ENCODE measurements at places on chromosomes 11 and 22.

GRCh38 chr11:14393129-14393528 is 34.1 kb upstream of the RRAS2 start:
- DNase-seq, result no peak

- DNase-seq, result peak; percentile 79
Observed at GRCh38 chr11:100632941-100633452, 54.1 kb upstream of the ARHGAP42 start.

DNA sequence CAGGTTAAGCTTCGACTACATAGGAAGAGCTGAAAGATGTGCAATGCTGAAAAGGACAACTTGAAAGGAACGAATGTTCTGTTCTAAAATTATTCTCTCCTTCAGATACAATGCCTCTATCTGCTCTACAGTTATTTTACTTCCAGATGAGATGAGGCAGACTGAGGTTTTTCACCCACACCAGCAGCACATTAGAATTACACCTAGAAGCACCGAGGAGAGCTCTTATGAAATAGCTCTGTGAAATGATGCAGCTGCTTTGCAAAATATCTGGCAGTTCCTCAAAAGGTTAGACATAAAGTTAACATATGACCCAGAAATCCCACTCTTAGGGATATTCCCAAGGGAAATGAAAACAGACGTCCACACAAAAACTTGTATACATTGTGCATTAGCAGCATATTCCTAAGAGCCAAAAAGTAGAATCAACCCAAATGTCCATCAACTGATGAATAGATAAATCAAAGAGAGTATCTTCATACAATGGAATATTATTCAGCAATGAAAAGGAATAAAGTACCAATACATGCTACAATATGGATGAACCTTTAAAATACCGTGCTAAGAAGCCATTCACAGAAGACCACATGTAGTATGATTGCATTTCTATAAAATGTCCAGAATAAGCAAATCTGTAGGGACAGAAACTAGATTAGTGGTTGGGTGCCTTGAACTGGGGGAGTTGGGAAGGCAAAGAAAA is 34.5 kb downstream of the WT1 start:
- no peak for DNase-seq

GRCh38 chr11:78731027-78731426 is 156.4 kb upstream of the NARS2 start:
- no peak for DNase-seq

DNA sequence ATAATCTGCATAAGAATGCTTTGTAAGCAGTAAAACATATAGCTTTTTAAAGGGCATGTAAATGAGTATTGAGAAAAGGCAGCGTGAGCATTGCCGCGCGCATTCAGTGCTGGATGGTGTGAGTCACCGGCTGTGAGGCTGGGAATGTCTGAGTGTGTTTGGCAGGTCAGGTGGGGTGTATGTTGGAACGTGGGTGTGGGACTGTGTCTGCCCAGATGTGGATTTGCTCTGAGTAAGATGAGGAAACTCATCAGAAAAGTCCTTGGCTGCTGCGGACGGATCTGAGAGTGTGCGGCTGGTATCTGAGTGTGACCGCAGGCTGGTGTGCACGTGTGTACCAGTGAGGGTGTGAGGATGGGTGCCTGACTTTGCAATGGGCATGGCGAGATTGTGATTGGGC is 66.2 kb upstream of the NECTIN1 start:
- peak; percentile 26 for DNase-seq

- no peak for DNase-seq
Observed at GRCh38 chr11:123431619-123432018, 1.6 kb downstream of the GRAMD1B start.

GRCh38 chr22:49934160-49934890 is 15.9 kb downstream of the CRELD2 start:
- peak; percentile 34 for DNase-seq

DNA sequence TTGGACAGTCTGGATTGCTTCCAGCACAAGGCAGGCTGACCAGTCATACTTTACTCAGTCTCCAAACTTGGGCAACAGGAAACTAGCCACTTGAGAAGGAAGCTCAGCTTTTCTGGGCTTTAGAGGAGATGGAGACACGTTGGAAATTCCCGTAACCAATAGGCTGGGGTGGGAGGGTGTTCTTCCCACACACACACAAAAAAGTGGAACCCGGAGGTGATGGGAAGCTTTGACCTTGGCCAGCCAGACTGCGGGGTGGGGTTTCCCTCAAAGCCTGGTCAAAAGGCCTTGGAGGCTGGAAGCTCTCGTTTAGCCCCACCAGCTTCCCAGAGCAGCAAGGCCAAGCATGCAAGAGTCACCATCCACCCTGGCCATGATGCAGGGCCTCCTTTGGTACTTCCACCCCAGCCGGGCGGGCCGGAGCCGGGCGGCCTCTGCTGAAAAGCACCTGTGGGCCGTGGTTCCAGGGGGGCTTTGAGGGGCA is 126.2 kb downstream of the BCR start:
- DNase-seq, result no peak

- DNase-seq, result peak; percentile 11
Observed at GRCh38 chr22:25621986-25622385, 57.5 kb downstream of the GRK3 start.

DNA sequence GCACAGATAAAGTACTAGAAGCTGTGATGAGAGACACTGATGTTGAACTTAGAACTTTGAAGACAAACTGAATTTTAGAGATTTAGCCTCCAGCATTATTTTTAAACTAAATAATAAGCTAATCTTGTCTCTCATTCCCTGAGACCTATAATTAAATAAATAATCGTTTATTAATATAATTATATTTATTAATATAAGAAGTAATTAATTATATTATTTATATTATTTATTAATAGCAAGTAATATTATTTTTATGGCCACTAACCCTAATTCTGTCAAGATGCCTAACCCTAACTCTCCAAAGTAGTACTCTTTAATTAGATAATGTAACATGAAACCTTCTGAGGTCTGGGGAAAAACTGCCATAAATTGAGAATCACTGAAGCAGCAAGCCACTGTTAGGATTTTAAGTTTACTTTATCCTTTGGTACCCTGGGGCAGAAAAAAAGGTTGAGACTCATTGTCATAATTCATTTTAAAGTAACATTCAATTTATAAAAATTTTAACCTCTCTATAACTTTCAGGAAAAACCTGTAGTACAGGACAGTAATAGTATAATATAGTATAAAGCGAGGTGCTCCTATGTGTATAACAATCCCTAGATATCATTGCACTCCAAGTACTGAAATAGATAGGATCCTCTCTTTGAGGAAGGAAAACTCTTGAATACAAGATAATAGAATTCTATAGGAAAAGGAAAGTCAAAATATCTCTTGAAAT is 85.4 kb downstream of the TTC28 start:
- peak; percentile 20 for DNase-seq

GRCh38 chr11:10632483-10632882 is 61.1 kb downstream of the IRAG1 start:
- DNase-seq, result no peak

DNA sequence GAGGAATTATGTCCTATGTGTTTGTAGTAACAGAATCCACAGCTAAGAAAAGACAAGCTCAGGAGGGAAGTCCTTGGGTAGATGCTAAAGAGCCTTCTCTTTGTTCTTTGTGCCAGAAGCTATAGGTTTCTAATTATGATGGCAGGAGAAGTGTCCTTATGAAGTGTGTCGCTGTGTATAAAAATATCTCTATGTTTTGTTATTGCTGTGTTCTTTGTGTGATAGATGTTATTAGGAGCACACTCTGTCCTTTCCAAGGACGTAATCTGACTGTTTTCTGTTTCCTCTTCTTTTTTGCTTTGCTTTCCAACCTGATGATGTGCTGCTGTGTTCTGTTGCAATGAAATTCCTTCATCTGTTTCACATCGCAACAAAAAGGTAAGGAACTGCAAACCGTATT is 171.9 kb downstream of the NCAM1 start:
- DNase-seq, result no peak

DNA sequence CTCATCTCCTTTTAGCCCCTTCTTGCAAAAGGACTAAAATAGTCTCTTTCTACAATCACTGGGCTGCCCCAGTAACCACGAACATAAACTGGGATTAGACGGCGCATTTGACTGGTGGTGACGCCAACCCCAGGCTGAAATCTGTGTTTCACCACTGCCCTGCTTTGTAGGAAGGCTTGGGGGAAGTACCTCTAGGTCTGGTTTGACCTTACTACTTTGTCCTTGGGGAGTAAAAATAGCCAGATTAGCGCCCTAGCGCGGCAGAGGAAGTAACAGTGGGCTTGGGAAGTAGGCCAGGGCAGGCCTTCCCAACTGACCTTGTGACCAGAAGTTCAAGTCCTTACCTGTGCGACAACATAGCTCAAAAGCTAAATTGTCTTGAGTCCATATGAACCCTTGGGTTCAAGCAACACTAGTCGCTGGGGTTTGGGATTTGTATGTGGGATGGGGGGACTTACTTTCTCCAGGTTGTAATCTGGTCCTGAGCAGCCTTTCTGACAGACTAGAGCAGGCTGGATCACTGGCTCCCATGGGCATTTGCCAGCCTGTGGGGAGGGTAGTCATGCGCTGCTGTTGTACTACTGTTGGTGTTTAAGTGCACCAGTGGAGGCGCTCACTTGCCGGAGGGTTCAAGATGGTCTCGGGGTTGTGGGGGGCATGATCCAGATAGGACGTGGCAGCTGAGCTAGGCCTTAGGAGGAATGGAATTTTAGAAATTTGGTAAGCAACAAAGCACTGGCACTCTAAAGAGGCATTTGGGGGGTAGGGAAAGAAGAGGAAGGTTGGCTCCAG is 953 bp upstream of the PACS1 start:
- peak; percentile 37 for DNase-seq

- peak; percentile 71 for DNase-seq
Observed at GRCh38 chr22:49930596-49931412, 12.4 kb downstream of the CRELD2 start.

- DNase-seq, result peak; percentile 78
Observed at GRCh38 chr11:72141066-72141465, 5.5 kb downstream of the FOLR3 start.

DNA sequence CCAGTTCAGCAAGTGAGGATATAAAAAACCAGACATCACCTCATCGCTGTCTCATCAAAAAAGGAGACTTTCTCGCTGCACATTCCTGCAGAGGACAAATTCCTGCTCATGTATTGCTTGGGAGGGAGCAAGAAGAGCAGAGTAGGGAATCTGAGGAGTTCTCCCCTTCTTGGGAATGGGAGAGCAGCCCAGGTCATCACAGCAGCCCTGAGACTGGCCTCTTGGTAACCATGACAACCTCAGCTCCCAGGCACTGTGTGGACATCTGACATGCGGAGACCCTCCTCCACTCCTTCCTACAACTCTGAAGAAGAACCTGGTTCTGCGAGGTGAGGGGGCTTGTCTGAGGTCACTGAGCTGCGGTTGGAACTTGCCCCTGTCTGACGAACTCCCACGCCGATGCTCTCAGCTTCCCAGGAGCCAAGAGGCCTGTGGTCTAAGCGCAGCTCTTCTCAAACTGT is 17.9 kb downstream of the RFPL1 start:
- no peak for DNase-seq

GRCh38 chr11:118207079-118207478 is 17.7 kb downstream of the JAML start:
- DNase-seq, result no peak

Data from muscle of back (tissue), 13 donors.